ENCODE measurements at places on chromosomes 13 and 19. TPM values are rescaled to one million over a fixed set of nuclear protein-coding genes. Genes with fewer than 3 reads are reported as not detected.

CD209 gene
- not detected for total RNA-seq

DACT3 gene
- 4.6 TPM for total RNA-seq

DPF1 gene
- 0.63 TPM for total RNA-seq

PALM3 gene
- 0.17 TPM for total RNA-seq

ZNF526 gene
- 7.9 TPM for total RNA-seq

ZNF835 gene
- not detected for total RNA-seq

ZNF208 gene
- total RNA-seq = under 0.01 TPM

SLAIN1 gene
- 0.26 TPM for total RNA-seq

OR7A5 gene
- total RNA-seq = not detected

EDNRB gene
- 62.6 TPM for total RNA-seq

CLIP3 gene
- total RNA-seq = 25.6 TPM

UFM1 gene
- total RNA-seq = 68.1 TPM

PTOV1 gene
- total RNA-seq = 61.8 TPM

PLIN5 gene
- total RNA-seq = not detected

CLEC4G gene
- not detected for total RNA-seq

ZNF432 gene
- total RNA-seq = 7.7 TPM

TEX101 gene
- not detected for total RNA-seq

ZNF563 gene
- 5.2 TPM for total RNA-seq

DPY19L3 gene
- total RNA-seq = 15.8 TPM

KLK5 gene
- not detected for total RNA-seq

SLC25A41 gene
- total RNA-seq = 0.17 TPM

U2AF1L4 gene
- 10.7 TPM for total RNA-seq

ECSIT gene
- 29.6 TPM for total RNA-seq

TMPRSS9 gene
- not detected for total RNA-seq

VSTM2B gene
- total RNA-seq = not detected

LGALS14 gene
- not detected for total RNA-seq

TSKS gene
- 0.32 TPM for total RNA-seq

CAMSAP3 gene
- total RNA-seq = not detected

CCDC9 gene
- 6.4 TPM for total RNA-seq

LCP1 gene
- 0.17 TPM for total RNA-seq

KLK3 gene
- total RNA-seq = 0.09 TPM

LRP3 gene
- total RNA-seq = 21.9 TPM

CEACAM3 gene
- not detected for total RNA-seq

ANGPTL4 gene
- 3.0 TPM for total RNA-seq

CGB2 gene
- total RNA-seq = not detected

OR7D2 gene
- total RNA-seq = not detected

IL27RA gene
- total RNA-seq = 1.6 TPM

GPR18 gene
- total RNA-seq = not detected

LPAR6 gene
- total RNA-seq = 7.9 TPM

ANKLE1 gene
- total RNA-seq = 0.16 TPM

CACNG6 gene
- total RNA-seq = 0.47 TPM

ZNF763 gene
- 2.5 TPM for total RNA-seq

ZNF575 gene
- total RNA-seq = 0.60 TPM

PINLYP gene
- 6.3 TPM for total RNA-seq

KASH5 gene
- total RNA-seq = not detected

ATXN8OS gene
- not detected for total RNA-seq

All from bronchial smooth muscle cell (primary cell).